Nephron progenitor cell (in vitro differentiated cells): ENCODE measurements at places on chromosomes 2 and 18.
A peak's percentile ranks its signal among the peaks of the same experiment; 100 is the strongest.

GRCh38 chr2:29130295-29130694 lies 15.1 kb downstream of the CLIP4 start:
- DNase-seq, result no peak

GRCh38 chr2:40754912-40755311 lies 303.0 kb upstream of the SLC8A1 start:
- DNase-seq, result no peak

- DNase-seq, result no peak
These were observed 51.1 kb downstream of the PGAP1 start for GRCh38 chr2:196875414-196875813.

- DNase-seq, result no peak
These were observed 164.8 kb downstream of the WDR7 start for GRCh38 chr18:56815926-56816325.

- no peak for DNase-seq
These were observed 90.6 kb downstream of the GLI2 start for GRCh38 chr2:120826260-120826648.

DNA sequence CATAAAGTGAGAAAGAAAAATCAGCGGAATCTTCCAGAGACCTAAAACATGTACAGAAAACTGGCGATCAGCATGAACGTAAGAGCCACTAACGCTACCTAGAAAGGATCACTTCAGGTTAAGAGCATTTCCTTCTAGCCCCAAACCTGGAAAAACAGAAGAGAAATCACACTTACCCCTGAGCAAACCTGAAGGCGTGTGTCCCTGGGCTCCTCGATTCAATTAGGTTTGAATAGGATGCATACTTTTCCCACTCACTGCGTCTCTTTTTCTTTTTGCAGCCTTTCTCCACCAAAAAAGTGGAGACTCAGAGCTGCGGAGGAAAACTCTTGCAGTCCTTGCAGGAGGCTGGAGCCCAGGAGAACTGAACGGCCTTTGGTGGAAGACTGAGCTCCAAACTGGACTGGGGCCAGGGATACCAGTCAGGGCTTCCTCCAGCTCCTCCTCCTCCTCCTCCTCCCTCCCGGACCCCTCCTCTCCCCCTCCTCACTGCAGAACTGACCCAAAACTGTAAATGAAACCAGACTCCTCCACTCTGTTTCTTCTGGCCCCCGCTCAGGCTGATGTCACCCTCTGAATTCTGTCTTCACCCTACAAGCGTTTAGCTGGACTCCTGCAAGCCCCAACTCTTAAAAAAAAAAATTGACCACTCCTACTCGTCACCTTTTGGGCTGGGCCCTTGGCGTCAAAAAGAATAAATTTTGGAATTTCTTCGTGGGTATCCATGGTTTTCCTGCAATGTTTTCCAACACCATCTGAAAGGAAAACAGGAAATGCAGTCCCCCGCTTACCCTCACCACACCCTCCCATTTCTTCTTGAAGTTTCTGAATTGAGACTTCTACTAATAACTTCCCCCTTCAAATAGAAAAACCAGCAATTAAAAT lies at the start of gene COL6A3:
Gene COL6A3, minus strand, starts transcription at position 388 of the 885 bp plus-strand sequence. CDS start 17,347 bp downstream, outside the sequence.
- DNase-seq, result no peak

GRCh38 chr2:97645695-97646629 lies at the start of gene COX5B:
COX5B (plus strand) TSS chr2:97646062; CDS start chr2:97646087, 25 bp downstream.
- peak; percentile 100 for DNase-seq

- no peak for DNase-seq
These were observed 75.0 kb upstream of the LYPD6B start for GRCh38 chr2:148963461-148963860.

- DNase-seq, result no peak
These were observed 4.8 kb upstream of the IL36A start for GRCh38 chr2:113000436-113000835.

- DNase-seq, result no peak
These were observed 125.4 kb downstream of the TPO start for GRCh38 chr2:1538663-1539062.

GRCh38 chr2:166671801-166672200 lies 177.8 kb upstream of the SCN7A start:
- no peak for DNase-seq

- no peak for DNase-seq
These were observed 78.0 kb upstream of the DNMT3A start for GRCh38 chr2:25419678-25420242.

DNA sequence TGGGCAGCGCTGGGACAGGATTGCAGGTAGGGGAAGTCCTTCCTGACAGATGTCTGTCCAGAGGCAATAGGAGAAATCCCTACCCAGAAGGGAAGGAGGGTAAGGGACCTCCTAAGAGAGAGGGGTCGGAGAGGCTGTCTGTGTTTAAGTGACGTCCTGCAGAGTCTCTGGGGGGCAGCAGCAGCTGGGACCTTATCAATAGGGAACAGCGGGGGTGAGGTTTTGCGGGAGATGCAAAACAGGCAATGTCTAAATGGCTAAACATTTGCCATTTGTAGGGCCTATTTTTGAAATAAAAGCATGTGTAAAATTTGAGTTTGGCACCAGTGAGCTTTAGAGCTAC lies 108.7 kb upstream of the HS6ST1 start:
- DNase-seq, result no peak

DNA sequence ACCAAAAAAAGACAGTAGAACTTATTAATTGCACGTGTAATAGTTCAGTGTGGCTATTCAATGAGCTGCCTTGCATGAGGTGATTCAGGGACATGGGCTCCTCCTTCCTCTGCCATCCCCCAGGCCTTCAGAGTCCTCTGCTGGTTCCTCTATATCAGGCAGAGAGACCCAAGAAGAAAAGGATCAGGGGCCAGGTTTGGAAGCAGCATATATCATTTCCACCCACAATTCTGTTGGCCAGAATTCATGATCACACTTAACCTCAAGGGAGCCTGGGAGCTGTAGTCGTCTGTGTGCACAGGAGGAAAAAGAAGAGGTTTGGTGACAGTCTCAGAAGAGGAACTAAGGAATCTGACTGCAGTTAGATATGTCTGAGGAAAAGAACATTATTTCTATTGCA lies 114.0 kb upstream of the GLS start:
- DNase-seq, result no peak

DNA sequence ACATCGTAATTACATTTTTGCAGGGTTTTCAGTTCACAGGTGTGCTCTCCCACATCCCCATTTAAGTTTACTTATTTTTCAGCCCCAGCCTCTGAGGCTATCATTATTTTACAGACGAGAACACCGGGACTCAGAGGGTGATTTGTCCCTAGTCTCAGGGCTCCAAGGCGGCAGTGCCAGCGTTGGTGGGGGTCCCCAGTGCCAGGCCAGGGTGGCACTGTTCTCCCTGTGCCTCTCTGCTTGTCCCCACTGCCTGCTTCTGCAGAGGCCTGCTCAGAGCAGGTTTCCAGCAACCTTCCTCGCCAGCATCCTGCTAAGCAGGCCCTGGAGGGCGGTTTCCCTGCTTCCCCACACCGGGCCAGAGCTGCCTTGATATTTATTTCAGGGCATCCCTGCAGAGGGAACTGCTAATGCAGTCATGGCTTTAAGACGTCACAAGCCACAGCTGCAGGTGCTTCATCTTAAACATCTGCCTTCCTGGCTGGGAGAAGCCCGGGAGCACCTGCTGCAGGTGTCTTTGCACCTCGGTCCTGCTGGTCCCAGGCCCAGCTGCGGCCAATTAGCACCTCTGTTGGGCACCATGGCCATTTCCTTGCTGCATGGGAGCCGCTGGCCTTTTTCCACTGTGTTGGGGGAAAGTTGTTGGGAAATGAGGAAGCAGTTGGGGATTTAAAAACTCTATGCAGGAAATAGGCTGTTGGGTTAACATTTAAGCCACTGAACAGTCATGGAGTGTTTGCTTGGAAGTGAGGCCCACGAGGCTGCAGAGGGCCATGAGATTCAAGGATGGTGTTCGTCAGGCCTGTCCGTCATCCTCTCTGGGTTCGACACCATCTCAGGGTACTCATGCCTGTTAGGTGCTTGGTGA lies 22.8 kb downstream of the HPCAL1 start:
- no peak for DNase-seq

- no peak for DNase-seq
These were observed 86.7 kb downstream of the FIGN start for GRCh38 chr2:163649080-163649479.

DNA sequence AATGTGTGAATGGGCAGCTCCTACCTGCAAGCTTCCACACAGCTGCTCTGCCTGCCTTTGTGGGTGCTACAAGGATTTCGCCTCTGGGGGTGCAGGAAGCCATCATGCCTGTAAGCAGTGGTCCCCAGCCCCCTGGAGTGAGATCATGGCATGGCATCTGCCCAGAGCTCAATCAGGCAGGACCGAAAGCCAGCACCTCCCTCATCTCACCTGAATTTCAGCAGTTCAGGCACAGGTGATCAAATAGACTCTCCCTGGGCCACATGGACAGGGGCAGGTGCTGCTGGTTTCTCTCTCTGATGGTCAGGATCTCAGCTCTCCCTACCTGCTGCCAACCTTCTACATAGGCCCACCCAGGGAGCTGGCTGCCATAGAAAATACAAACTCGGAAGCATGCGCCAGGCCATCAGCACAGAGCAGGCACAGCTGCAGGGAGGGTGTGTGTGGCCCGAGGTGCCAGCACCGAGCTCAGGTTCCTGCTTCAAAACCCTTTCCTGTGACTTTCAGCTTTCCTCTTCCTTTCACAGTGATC lies 133.2 kb upstream of the ID2 start:
- DNase-seq, result no peak

GRCh38 chr2:188439986-188440385 lies 148.3 kb downstream of the GULP1 start:
- no peak for DNase-seq

DNA sequence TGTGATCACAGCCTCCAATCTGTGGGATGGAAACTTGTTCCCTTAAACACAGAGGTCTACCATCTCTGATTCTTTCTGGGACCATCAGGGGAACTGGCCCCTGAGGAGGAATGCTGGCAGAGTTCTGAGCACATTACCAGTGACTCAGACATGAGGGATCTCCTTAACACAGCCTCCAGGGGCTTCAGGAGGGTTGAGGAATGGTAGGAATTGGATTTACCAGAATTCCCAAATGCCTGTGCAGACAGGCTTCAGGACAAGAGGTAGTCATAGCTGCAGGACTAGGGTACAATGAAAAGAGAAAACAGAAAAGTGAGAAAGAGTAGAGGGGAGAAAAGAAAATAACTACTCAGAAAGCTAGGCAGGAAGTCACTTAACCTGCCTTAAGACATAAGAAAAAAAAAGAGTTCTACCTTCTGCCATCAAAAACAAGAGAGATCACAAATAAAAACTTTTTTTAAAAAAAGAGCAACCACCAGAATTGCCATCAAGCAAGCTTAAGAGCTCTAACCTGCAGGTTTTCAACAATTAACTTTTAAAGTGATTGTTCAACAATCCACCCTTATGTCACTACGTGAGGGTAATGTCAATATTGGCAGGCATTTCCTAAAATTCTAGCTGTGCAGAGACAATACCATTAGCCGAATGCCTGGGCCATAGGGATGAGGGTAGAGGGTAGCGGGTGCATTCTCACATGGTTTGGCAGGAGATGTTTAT lies 524.4 kb downstream of the BCL11A start:
- DNase-seq, result no peak

DNA sequence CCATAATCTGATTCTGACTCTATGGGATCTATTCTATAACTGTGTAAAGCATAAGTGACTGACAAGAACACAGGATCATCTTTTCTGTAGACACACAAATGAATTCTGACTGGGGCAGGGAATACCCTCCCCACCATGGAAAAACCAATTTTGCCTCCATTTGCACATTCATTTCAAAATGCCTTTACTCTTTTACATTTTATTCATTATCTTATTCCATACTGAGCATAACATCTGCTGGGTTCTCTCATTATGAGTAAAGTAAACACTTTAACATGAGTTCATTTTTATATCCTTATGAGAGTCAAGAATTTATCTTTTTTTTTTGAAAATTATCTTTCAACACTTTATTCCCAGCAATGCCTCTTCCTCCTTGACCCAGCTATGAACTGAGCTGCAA lies 163.5 kb downstream of the RNF152 start:
- no peak for DNase-seq

DNA sequence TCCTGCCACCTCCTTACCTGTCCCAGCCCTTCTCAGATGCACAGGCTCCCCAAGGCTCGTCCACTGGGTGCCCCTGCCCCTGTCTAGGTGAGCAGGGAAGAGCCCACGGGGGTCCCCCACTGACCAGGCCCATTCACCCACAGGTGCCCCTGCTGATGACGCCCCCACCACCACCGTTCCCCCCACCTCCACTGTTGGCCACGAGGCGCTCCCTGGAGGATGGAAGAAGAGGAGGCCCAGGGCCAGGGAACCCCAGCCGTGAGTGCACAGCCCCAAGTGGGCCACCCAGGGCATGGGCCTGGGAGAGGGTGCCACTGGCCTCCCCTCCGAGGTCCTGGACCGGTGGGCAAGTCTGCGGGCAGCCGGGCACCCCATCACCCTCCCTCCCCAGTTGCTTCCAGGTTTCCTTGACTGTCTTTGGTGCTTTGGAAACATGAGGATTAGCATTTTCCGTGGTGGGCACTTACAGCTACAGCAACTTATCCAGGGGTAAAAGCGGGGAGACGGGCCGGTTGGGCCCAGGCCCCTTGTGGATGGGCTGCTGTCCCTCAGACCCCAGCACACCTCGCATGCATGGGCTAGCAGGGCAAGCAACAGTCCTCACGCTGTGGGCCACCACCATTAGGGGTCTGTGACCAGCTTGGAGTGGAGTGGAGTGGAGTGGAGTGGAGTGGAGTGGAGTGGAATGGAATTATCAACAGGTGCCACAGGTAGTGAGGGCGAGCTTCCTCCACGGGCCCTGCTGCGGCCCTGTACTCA lies 13.2 kb upstream of the KLHL30 start:
- no peak for DNase-seq

DNA sequence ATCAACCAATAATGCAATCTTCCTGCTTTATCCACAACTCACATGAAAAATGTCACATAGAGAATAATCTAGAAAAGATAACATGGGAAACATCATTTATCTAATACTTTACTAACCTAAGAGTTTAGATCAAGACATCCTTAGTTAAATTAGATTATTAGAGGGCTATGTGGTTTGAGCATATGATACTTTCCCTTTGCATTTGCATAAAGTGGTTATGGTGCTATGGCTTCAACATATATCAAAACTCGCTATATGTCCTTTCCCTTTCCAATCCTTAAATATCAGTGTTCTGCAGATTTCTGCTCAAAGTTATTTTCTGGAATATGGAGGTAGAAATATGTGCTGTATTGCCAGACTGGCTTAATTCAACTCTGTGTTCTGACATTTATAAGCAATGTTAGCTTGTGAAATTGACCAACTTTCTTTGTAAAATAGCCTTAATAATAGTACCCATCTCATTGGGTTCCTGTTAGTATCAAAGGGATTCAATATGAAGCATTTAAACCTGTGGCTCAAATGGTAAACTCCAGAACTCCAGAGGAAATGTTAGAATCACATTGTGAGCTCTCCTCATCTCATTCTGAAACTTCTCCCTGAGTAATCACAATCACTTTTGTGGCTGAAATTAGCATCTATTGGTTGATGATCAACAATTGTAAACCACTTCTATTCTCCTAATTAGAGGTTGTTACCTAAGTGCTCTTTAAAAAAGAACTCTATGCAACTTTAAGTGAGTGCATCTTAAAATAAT lies 1089.9 kb upstream of the SLC39A10 start:
- no peak for DNase-seq

DNA sequence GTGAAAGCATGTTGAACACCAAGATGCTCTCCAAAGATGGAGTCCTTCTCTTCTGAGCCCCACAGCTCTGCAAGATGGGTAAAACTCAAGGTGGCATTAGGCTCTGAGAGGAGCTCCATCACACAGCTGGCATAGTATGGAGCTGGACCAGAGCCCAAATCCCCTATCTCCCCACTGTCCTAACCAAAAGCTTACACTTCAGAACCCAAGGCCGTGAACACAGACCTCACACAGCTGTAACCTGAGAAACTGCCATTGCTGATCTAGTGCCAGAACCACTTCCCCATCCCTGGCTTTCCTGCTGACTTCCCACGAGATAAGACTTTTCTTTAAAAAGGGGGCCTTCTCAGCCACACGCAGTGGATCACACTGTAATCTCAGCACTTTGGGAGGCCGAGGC lies 25.0 kb downstream of the TTC32 start:
- DNase-seq, result no peak
